ENCODE measurements at places on chromosomes 7 and 10.

GRCh38 chr7:100957832-100958421, 8.6 kb downstream of the MUC3A start:
- no peak for DNase-seq

GRCh38 chr7:17009007-17009719, 127.4 kb upstream of the AGR3 start:
- no peak for DNase-seq

- no peak for DNase-seq
Measured at GRCh38 chr10:107011992-107012391, 152.5 kb downstream of the SORCS1 start.

DNA sequence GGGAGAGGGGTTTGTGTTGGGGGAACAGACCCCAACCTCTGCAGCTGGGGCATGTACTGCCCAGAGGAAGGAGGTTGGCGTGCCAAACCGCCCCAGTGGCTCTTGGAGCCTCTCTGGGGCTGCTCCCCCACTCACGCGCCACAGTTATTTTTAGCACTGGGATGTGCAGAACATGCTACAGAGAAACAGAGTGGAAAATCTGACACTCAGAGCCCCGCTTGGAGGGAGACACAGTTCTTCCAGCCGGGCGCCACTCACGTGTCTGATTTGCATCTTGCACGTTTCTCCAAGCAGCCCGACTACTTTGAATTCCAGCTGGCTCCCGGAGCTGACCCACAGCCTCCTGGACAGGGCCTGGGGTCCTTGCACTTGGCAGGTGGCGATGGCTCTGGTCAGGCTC, 182.0 kb downstream of the RPS24 start:
- no peak for DNase-seq

DNA sequence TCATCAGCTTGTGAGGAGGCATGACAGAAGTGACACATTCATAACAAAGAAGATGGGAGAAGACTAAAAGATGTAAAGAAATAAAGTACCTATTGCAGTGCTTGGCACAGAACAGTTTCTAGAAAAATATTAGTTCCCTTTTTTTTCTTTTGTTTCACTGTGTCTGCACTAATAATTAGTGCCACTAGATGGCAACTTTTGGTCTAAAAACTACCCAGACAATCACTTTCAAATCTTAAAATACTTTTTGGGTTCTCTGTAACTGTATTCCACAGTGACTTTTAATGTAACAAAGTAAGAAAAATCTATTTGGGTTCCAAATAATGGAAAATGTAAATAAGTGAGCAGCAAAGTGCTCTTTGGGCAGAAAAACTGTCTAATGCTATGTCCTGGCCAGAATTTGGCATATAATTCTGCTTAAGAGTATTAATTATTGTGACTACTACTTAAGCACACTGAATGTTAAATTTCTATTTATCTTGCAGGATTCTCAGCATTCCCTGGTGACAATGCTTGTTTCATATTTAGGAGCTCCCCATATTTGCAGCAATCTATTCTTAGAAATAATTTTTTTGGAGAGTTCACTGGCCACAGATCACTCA, 134.8 kb upstream of the KIF5B start:
- no peak for DNase-seq

DNA sequence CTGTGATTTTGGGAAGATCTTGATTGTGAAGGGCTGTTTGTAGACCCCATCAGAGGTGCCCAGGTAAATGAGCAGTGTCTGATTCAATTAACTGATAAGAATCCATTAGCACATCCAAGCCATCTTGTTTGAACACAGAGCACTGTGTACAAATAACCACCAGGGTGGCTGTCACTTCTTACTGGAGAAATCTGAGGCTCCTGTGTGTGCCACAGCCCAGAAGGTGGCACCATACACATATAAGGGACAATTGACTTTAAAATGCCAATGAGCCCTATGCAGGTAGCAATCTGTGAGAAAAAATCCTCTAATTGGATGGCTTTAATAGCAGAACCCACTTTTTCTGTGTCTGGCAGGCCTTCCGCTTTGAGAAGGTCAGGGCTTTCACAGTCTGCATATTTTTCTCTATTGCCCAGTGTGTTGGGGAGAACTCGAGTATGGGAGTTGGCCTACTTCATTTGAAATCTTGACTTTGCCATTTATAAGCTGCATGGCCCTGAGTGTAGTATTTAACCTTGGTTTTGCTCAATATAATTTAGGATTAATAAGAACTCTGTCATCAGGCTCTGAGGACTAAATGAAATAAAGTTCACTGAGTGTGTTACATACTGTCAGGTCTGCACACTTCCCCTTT, 517.4 kb downstream of the CCSER2 start:
- no peak for DNase-seq

DNA sequence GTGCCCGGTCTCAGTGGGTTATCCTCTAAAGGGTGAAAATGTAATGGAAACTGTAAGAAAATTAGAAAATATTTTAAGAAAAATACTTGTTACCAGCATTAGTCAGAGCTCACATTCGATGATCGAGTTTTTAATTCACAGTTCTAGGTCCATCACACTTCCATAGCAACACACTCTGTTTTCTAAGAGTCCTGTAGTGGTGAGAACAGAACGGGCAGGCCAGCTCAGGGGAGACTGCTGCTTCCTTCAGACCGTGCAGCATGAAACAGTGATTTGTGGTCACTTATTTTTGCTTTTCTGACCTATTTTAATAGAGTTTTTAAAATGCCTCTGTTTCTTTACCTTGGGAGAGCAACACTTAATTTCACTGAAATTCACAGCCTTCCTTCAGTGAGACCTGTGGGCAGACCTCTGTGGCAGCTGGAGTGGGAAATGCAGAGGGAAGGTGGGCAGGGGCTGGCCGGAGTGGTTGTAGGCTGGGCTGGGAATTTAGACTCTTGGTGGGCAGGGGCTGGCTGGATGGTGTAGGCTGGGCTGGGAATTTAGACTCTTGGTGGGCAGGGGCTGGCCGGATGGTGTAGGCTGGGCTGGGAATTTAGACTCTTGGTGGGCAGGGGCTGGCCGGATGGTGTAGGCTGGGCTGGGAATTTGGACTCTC, 1.5 kb downstream of the SUN1 start:
- DNase-seq, result no peak

DNA sequence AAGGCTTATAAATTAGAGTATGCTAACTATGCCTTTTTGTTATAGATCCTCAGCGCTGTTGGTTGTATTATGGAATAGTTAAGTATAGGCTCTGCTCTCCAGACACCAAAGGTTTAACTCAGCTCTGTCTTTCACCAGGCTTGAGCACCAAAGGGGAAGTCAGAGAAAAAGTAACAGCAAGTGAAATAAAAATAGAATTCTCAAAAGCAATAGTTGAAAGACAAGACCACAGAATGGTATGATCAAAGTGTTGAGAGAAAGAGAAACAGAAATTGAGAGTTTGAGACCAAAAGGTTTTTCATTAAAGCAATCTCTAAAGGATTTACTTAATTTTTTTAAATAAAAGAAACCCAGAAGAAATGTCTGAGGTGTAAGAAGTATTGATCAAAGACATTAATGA, 529.8 kb upstream of the C7orf33 start:
- no peak for DNase-seq

DNA sequence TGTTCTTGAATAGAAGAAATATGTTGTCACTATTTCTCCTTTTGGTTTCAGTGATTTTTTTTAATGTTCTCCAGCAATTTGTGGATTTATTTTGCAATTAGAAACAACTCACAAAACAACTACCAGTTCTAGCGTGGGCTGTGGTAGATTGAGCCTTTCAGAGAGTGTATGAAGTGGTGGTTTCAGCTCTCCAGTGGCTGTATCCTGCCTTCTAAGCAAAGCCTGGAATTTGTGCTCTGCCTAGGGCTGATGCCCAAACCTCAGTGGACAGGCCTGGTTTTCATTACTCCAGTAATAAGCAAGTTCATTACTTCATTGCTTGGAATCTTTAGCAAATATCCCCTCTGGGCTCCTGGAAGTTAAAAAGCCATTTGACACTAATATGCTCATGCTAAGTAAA, 35.9 kb downstream of the APBB1IP start:
- no peak for DNase-seq

- no peak for DNase-seq
Measured at GRCh38 chr7:85081392-85081791, 105.5 kb downstream of the SEMA3D start.

DNA sequence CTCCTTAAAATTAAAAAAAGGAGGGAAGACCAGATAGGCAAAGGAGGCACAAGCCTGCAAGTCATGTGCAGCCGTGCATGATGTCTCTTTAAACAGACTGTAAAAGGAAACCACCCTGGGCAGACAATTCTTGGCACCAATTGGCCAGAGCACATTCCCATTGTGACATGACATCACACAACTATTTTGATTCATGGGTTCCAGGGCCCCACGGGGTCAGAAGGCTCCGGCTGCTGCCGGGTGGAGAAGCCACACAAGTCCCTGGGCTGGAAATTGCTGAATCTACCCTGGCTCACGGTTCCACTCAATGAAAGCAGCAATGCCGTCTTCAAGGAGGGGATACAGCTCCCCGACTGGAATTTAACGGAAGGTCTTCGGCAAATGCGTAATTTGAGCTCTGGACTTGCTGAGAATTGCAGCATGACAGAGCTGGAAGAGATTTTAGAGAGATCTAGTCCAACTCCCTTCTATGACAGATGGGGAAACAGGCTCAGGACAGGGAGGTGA, 140.5 kb downstream of the PRKAG2 start:
- DNase-seq, result no peak

DNA sequence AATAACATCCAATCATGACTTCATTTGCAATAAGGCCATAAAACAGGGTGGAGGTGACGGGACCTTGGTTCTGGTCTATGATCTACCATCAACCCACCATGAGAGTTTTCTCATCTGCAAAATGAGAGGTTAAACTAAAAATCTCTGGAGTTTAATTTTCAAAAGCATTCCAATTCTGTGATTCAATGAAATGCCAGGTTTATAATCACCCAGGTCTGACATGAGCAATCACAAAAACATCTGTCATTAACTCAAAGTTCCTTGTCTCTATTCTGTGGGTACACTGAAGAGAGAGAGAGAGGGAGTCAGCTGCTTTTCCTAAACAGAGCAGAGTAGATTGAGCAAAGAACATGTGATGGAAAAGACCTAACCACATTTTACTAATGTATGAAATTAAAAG, 75.4 kb downstream of the NUDCD3 start:
- no peak for DNase-seq

- no peak for DNase-seq
Measured at GRCh38 chr10:107548301-107548700, 383.8 kb upstream of the SORCS1 start.

DNA sequence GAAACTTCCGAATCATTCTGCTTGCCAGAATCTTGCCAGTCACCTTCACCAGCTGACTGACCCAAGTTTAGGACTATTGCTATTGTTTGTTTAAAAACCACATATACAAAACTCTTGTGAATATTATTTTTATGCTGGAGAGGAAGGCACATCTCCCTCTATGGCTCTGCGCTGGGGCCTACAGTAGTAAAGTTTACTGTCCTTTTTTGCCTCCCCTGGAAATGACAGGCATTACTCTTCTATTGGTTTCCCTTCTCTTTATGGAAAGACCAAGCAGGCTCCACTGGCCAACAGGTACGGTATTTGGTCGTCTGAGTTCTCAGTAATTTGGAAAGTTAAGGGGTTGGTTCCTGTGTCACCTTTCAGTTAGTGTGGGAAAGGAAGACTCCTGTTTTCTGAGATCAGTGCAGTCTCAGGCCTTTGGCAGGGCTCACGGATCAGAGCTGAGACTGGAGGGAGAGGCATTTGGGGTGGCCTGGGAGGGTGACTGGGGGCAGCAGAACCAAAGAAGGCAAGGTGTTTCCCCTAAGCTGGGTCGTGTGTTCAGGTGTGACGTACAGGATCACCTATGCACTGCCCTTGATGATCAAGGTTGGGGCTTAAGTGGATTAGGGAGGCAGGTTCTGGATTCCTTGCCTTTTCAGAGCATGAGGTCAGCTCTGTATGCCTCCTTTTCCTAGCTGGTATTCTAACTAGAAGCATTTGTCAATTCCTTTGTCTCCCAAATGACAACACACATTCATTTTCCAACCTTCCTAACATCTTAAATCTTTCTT, 16.0 kb upstream of the KIF5B start:
- DNase-seq, result no peak
